ENCODE measurements at places on chromosomes 3 and 15.

DNA sequence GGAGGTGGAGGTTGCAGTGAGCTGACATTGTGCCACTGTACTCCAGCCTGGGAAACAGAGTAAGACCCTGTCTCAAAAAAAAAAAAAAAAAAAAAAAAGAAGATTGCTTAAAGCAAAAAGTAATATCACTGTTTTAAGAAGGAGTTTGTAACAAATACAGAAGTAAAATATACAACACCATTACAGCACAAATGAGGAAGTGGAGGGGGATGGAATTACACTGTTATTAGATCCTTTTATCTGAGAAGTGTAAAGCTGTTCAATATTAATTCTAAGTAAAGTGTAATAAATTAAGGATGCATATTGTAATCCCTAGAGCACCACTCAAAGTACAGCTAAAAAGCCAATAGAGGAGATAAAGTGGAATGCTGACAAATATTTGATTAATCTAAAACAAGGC, 47.0 kb upstream of the SNRPA1 start:
- DNase-seq = no peak

DNA sequence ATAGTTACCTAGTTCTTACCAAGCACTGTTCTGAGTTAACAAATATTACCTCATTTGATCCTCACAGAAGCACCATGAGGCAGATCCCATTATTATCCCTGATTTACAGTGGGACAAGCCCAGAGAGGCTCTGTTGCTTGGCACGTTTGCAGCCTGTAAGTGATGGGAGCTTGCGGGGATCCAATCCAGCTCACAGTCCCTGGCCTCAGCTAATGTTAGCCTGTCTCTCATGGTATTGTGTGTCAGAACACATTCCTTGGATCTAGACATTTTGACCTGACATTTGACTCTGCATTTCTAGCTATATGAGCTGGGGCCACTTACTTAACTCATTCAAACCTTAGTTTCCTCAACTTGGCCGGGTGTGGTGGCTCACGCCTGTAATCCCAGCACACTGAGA, 246.9 kb upstream of the LRTM1 start:
- no peak for DNase-seq

DNA sequence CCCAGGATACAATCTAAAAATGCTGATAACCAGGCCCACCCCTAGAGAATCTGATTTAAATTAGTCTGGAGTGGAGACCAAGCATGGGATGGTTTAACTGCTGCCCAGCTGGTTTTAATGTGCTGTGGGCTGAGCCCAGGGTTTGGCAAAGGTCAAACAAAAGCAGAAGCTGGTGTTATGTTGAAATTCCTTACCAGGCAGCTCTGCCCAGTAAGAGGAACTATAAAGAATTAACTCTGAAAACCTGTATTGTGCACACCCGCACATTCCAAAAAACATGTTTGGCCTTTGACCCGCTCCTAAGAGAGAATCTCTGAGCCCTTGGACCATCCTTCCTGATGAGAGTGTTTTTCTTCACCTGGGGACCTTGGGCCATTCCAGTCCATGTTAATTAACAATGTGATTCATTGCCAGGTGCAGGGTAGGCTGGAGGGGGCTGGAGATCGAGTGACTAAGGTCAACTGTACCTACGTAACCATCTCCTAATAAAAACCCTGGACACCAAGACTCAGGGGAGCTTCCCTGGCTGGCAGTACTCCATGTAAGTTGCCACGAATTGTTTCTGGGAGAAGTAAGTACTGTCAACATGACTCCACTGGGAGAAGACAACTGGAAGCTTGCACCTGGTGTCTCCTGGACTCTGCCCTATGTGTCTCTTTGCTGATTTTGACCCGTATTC, 10.9 kb downstream of the CCDC13 start:
- DNase-seq = no peak

DNA sequence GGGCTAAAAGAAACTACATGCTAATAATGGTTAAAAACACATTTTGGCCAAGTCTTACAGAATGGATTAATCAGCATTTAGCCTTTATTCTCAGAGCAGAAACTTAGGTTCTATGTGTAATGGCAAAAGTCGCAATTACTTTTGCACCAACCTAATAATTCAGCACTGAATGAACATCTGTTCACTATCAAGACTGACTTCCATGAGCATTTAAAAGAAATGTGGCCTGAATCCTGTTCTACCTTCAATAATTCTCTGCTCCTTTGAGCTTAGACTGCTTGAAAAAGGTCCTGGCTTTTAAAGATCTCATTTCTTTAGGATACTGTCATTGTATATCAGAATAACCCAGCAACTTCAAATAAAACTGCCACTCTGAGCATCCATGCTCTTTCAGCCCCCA, 145.9 kb downstream of the PDZRN3 start:
- no peak for DNase-seq

- peak; percentile 48 for DNase-seq
These were observed 498.2 kb downstream of the PYDC2 start for GRCh38 chr3:191958980-191959671.

DNA sequence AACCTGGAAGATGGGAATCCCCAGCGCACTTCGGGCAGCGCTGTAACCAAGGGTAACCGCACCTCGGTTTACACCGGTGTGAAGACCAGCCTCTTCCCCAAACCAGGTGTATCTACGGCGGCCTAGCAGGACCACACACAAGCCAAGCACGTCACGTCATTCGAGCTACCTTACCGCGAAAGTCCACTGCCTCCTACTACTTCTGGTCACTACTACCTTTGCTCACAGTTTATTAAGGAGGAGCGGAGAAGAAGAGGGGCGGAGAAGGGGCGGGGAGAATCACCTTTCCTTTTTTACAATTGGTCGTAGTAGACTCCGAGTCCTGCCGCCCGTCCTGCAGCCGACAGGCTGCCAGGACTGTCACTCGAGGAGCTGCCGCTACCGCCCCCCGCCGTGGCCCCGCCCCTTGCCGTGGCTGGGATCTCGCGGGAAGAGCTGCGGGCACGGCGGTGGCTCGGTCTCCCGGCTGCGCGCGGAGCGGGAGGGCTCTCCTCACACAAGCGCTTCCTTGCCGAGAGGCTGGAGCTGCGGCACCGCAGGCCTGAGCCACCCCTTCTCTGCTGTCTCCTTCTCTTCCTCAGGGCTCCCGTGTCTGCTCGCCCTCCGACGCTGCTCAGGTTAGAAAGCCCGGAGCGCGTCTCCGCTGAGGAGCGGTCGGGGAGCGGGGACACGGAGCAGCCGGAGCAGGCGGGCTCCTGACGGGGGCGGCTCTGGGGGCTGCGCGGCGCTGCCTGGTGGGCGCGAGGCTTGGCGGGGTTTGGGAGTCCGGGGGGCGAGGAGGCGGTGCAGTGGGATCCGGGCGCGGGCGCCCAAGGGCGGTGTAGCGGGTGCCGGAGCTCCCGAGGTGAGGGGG, at the start of gene GLCE:
TSS of gene GLCE (plus strand) at position 495 of the 853 bp plus-strand sequence. CDS start 95,172 bp downstream, outside the sequence.
- DNase-seq = peak; percentile 98
